AG04449 (cell line): ENCODE measurements at places on chromosomes 3 and 15.

DNA sequence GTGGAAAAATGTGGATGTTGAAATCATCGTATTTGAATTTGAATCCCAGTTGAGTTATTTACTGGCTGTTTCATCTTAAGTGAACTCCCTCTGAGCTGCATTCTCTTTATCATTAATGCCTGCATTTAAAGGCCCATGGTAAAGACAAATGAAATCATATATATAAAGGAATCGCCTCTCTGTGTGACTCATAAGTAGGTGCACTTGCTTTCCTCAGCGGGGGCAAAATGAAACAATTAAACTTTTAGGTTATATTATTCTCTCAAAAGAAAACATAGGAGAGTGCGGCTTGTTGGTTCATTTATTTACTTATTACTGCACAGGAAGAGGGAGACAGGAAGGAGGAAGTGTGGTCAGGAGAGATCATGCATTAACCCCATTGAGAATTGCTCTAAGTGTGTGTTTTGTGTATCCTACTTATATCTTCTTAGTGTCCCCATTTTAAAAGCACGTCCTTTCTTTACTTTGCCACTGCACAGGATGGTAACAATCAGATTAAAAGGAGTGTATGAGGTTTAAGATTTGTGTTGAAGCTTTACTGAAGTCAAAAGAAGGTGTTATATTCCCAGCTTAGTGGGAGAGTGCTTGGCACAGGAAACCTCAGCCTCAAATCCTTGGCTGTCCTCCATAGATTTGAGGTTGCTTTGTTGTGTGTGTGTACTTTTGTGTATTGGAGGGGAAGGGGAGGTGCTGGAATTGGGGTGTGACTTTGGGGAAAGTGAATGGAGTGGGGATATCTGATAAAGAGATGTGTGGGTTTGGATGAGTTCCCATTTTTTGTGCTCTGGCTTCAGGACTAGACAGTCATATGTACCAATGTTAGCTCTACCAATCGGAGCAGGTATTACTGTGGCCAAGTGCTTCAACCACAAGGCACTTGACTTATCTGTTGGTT lies 595.8 kb upstream of the NR2F2 start:
- DNase-seq, result no peak

DNA sequence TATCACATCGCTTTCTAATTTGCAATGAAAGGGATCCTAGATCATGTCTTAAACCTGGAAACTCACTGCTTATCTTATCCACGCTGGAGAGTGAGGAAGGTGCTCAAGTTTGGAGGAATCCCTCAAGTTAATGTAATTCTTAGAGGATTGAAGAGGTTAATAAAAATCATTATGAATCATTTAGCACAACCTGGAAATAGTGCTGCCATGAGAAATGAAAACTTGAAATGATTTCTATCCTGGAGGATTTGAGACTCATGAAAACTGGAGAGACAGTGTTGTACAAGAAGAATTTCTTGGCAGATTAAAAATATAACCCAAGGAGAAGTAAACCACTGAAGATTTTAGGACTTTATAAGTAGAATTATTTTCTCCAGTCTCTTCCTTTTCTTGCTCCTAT lies 125.9 kb downstream of the ADAMTS9 start:
- no peak for DNase-seq

GRCh38 chr15:82047453-82048400 lies 1.9 kb upstream of the MEX3B start:
- DNase-seq, result no peak

DNA sequence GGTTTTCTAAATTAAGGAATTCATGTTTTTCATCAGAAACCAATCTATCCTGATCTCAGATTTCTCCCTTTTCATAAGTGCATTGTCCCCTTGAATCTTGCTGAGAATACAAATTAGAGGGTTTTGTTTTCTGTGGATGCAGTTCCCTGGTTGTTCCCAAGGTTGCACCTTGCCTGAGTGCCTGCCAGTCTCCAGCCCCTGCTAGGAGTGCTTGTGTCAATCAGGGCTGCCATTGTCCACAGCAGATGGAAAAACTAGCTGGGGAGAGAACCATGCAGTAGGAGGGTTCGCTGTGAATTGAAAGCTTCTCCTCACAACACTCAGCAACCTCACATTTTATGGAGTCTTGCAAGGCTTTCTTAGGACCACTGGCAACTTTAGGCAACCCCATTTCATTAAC lies 210.8 kb upstream of the CTNNB1 start:
- DNase-seq, result no peak

DNA sequence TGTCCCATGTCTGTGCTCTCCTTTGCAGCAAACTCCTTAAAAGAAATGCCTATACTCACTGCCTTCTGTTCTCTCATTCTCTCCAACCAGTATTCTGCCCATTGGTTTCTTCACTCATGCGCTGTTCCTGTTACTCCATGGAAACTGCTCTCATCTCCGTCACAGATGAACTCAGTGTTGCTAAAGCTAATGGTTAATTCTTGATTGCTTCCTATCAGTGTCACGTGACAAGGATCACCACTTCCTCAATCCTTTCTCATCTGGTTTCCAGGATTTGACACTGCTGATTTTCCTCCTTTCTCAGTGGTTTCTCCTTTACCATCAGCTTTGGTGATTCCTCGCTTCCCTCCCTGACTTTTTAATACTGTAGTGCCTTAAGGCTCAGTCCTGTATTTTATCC lies 2.6 kb downstream of the DPH3 start:
- no peak for DNase-seq
